HFF-Myc (cell line): ENCODE measurements at places on chromosomes 1 and 21.

DNA sequence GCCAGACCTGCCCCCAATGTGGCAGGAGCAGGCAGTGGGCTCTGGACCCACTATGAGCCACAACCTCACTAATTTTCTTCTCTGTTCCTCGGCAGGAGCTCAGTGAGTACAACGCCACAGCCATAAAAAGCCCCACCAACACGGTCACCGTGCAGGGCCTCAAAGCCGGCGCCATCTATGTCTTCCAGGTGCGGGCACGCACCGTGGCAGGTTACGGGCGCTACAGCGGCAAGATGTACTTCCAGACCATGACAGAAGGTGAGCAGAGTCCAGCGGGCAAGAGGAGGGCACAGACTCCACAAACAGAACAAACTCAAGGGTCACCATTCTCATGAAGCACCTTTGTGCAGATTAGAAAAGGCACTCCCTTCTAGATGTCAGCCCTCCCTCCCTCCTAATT, 79.9 kb downstream of the LACTBL1 start:
- no peak for DNase-seq

DNA sequence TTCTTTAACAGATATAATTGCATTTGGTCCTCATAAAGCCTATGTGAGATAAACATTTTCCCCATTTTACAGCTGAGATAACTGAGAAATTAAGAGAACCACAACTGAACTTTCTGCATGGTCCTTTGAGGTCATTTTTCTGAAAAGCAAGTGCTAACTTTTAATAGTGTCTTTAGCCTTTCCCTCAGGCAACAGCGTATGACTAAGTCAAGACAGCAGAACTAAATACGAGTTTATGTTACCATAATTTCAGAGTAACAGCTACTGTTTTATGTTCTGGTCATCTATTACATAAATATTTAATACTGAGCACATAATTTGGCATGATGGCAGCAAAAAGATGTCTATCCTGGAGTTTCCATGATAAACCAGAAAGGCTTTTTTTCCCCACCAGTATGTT, 95.6 kb downstream of the OLFML2B start:
- DNase-seq: no peak

DNA sequence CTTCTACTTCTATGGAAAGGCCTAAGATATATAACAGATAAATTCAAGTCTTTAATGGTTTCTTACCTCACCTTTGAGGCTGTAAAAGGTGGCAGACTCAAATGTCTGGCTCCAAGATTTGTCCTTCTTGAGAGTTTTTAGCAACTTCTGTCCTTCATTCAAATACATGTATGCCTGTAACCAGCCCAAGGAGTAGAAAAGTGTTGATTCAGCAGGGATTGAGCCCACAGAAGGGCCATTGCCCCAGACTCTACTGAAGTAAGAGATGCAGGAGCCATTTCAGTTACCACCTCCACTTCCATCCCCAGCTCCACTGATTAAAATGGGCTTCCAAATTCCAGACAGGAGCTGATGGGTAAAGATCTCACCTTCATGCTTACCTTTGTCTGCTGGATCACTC, 80.0 kb downstream of the ADCY10 start:
- DNase-seq: no peak

- no peak for DNase-seq
Observed at GRCh38 chr1:228105996-228106799, 2.9 kb downstream of the MRPL55 start.

DNA sequence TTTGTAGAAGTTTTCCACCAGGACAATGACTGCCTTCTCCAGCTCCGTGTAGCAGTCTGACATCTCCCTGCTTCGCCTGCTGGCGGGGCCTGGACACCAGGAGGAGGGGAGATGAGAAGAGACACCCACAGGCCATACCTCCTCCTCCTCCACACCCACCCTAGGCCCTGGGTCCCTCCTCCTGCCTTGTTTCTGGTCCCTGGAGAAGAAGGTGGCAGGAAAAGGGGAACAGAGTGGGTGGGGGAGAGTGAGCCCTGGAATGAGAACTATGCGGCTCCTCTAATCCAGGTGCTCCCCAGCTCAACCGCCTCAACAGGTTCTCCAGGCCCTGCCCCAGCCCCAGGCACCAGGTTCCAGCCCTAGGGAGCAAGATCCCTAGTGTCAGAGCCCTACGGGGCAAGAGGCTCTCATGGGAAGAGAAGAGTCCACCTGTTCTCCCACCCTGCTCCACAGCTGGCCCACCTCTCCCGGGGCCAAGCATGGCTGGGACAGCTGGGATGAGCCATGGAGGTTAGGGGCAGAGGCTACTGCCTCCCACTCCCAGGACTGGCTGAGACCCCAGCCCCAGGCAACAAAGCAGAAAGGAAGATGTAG, 4.8 kb downstream of the S100A16 start:
- DNase-seq: no peak

- no peak for DNase-seq
Observed at GRCh38 chr21:16169102-16169511, 439.3 kb downstream of the USP25 start.

DNA sequence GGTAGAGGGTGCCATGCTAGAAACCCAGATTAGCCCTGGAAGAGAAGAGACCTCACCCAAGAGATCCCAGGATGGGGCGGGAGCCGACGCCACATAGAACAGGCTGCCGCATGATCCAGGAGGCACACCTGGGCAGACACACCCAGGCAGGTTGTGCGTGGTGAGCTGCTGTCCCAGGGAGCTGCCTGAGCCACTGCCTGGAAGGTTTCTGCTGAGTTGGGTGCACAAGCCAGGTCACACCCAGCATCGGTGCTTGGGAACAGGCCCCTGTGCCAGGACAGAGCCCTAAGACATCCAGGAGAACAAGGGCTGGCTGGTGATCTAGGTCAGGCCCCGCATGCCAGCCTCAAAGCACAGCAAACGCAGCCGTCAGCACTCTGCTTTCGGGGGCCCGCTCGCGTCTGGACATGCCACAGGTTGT, 40.2 kb downstream of the CTNNBIP1 start:
- no peak for DNase-seq

DNA sequence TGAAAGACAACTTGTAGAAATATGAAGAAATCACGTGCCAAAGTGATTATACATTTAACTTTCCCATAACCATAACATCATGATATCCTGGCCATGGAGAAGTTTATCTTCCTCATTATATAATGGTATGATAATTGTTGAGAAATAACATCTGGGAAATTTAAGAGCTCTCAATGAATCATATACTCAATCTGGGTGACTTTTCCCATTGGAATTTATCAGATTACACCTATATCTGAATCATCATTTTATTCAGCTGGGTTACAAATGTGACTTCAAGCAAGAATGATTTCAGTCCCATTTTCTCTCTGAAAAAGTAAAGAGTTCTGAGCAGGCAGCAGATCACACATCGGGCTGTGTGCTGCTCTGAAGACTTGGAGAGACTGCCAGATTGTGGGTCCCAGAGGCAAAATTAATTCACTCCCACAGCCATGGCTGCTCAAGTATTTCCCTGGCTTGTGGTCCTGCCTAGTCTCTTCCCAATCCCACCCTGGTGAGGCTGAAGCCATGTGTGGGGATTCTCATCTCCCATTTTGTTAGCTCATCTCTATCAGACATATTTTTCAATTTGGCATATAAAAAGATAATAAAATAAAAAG, 278.0 kb downstream of the MRPL39 start:
- peak; percentile 52 for DNase-seq

DNA sequence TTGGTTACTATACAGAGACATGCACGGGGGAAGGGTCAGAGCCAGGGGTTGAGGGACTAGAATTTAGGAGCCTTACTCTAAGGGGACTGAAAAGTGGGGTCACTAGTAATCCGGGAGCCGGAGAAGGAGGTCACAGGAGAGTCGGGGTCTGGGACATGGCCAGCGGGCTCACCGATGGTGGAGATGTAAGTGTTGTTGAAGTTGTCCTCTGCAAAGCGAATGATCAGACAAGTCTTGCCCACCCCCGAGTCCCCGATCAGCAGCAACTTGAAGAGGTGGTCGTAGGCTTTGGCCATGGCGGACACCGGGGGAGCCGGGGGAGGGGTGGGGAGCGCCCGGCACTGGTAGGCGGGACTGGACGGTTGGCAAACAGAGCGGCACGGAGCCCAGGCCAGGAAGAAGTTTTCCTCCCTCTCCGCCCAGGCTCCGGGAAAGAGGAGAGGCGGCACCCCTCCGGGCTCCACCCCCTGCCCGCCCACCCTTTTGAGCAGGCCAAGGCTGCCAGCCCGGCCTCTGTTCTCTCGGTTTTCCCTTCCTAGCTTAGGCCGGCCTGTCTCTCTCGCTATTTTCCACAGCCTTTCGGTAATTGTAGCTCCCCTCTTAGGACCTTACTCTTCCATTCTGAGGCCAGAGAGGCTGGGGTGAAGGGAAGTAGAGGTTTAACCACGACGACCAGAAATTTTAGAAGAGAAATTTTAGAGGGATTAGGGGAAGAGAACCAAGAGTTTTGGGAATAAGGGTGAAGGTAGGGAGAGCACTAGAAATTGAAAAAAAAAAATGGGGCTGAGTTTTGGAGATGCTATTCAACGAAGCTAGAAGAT, at the start of gene RAB13:
RAB13 (minus strand) TSS at position 399 of the 821 bp plus-strand sequence; CDS start at position 296, 103 bp downstream.
- DNase-seq: peak; percentile 32
